ENCODE measurements at places on chromosomes 7 and 10.
A peak's percentile ranks its signal among the peaks of the same experiment; 100 is the strongest.

DNA sequence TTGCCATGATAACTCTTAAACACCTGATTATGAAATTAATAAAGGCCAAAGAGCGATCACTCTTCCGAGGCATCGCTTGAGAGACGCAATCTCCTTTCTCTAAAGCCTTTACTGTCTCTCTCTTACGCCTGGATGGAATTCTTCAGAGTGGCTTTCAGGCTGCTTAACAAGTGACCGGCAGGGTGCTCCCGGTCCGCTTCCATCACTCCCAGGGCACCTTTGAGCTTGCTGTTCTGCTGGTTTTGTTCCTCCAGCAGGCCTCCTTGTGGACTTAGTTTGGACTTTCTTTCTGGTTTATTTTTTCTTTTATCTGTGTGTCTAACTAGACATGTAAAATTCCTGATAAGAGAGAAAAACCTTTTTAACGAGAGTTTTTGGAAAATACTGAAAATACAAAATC, 60.9 kb downstream of the MRPL32 start:
- DNase-seq = no peak

DNA sequence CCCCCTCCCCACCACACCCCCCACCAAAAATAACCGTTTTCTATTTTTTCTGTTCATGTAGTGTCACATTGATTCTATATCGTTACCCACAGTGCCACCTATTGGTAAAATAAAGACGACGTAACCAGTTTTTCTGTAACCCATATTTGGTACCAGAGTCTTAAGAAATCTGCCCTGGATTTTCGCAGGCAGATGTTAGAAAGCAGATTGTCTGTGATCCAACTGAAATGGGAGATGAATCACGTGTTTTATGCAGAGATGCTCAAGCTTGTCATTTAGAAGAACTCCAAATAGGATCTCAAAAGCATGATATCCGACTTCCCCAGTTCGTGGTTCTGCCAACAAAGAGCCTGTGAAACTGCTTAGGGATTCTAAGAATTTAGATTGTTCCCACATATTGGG, 261.1 kb upstream of the CSTF2T start:
- peak; percentile 56 for DNase-seq

GRCh38 chr10:129718548-129719414, 245.3 kb downstream of the EBF3 start:
- DNase-seq = no peak

DNA sequence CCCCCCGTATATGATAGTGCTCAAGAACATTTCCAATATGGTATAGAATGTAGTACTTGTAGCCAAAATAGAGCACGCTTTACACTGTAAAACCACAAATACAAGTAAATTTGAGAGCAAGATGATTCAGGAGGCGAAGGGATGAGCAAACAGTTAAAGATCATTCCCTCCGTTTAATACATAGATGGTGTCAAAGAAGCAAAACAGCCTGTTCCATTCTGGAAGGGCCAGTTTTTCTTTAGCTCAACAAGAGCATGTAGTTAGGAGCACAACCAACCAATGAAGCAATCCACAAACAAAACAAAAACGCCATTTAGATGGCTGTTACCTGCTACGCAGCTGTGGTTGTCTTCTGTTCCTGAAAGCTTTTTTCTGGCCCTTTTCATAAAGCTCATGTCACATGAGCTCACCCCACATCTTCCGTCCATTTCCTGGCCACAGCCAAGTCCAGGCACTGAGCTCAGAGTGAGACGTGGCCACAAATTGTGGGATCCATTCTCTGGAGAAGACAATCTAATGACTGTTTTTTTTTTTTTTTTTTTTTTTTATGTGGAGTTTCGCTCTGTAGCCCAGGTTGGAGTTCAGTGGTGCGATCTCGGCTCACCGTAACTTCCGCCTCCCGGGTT, 185.6 kb downstream of the FANK1 start:
- no peak for DNase-seq

All from amniotic epithelial cell (primary cell).